ENCODE measurements at places on chromosomes 4 and X.
A peak's percentile ranks its signal among the peaks of the same experiment; 100 is the strongest.

DNA sequence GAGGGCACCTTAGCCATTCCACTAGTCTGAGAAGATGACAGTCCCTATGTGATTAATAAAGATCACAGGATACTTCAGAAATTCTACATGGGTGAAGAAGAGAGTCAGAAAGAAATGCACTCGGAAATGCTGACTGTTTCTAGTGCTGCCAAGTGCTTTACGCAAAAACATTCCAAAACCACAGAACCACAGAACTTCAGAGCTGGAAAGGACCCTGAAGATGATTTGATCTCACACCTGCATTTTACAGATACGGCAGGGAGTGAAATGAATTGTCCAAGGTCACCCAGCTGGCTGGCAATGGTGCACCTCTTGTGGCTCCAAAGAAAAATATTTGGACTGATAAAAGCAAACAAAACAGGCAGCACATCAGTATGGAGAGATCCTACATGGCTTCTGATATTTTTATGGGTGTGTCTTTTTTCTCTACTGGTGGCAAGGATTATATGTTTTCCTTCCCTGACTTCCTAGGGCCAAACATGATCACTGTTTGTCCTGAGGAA lies 115.9 kb downstream of the MAML3 start:
- no peak for DNase-seq

- no peak for DNase-seq
Observed at GRCh38 chr4:115770046-115770543, 656.7 kb upstream of the NDST4 start.

GRCh38 chrX:133745349-133745748 lies 240.0 kb downstream of the GPC3 start:
- DNase-seq: no peak

DNA sequence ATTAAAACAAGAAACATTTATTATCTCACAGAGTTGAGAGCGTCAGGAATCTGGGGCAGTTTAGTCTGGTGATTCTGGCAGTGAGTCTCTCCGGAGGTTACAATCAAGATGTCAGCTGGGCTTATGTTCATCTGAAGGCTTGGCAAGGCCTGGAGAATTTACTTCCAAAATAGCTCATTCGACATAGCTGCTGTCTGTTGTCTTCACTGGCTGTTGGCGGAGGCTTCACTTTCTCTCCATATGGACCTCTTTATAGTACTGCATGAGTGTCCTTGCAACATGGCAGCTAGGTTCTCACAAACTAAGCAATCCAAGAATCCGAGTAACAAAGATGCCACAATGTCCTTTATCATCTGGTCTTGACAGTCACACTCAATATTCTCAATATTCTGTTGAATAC lies 70.2 kb upstream of the ADGRL3 start:
- DNase-seq: no peak

DNA sequence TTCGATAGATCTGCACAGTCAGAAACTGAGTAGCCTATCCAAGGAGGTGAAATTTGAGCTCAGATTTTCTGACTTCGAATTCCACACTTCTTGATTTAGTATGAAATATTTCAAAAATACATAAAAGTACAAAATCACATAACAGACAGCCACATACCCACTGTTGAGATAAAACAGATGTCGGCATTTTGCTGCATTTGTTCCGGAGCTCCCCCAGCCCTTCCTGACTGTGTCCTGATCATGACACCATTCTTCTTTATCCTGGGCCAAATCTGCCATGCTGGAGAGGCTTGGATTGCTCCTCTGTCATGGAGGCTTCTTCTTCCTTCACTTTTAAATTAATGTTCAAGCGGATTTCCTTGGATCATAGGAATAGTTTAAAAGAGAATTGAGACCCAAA lies 124.2 kb upstream of the RBPJ start:
- no peak for DNase-seq

- DNase-seq: no peak
Observed at GRCh38 chr4:114964026-114964425, 149.4 kb downstream of the NDST4 start.

DNA sequence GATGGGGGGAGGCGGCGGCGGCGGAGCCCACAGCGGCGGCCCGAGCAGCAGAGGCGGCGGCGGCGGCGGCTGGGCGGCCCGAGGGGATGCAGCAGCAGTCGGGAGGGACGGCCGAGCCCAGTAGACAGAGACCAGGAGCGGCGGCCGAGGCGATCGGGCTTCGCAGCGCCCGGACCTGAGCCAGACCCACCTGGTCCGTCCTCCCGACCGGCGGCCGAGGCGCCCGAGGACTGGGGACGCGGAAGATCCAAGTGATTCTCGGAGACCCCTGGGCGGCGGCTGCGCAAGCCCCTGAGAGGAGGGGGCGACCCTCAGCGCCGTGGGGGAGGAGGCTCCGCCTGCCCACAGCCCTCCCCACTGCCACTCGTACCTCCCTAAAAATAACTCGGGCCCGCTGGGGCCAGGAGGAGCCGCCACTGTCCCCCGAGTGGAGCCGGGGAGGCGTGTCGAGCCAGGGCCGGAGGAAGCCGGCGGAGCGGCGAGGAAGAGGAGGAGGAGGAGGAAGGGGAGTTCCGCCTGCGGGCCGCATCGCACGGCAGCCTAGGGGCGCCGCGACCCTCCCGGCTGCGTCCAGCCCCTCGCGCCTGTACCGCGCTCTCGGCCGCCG lies 608 bp downstream of the RAPGEF2 start:
- peak; percentile 21 for DNase-seq

DNA sequence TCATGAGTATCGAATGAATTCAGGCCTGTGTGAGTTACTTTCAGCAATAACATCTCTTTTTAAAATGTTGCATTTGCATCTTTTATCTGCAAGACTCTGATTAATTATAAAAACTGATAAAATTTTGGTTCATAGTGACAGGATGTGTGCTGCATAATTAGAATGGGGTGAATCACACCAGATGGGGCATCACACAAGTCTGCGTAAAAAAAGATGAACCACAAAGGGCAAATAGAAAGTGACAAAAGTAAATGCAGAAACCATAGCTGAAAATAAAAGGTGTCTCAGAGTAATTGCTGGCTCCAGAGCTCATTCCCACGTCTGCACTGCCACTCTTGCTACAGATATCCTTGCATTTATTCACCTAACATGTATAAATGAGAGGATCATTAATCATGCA lies 131.1 kb downstream of the HS3ST1 start:
- DNase-seq: no peak

DNA sequence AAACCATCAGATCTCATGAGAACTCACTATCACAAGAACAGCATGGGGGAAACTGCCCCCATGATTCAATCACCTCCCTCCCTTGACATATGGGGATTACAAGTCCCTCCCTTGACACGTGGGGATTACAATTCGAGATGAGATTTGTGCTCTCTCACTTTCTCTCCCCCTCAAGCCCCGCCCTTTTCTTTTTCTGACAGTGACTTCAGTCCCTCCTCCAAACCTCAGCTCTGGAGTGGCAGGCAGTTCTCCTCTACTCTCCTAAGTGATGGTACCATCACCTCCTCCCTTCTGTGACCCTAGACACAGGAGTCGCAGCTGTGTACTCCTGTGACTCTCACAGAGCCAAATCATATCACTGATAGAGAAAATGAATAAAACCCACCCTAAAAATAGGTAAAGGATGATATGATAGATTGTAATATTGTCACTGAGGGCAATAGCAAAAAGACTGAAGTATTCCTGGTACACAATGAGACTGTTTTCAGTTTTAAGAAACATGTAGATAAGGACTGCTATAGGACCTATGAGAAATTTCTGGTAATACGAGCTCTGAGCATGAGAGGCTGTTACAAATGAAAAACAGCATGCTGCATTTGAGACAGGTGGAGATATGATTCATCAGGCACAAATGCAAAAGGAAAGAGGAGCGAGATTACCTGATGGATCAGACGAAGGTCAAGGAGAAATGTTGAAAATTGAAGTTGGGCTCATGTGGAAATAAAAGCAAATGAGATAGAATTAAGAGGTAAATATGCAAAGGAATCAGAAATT lies 101.2 kb upstream of the CBLL2 start:
- no peak for DNase-seq

DNA sequence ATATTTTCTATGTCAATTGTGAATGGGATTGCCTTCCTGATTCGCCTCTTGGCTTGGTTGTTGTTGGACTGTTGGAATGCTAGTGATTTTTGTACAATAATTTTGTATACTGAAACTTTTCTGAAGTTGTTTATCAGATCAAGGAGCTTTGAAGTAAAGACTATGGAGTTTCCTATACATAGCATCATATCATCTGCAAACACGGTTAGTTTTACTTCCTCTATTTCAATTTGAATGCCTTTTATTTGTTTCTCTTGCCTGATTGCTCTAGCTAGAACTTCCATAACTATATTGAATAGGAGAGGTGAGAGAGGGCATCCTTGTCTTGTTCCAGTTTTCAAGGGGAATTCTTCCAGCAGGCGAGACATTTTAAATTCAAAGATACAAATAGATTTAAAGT lies 226.5 kb downstream of the FBXO8 start:
- DNase-seq: no peak

GRCh38 chrX:149476513-149476912 lies 28.6 kb downstream of the IDS start:
- DNase-seq: no peak

GRCh38 chr4:66539745-66540144 lies 869.5 kb upstream of the EPHA5 start:
- DNase-seq: no peak
